ENCODE measurements at places on chromosomes 4 and X.
A peak's percentile ranks its signal among the peaks of the same experiment; 100 is the strongest.

DNA sequence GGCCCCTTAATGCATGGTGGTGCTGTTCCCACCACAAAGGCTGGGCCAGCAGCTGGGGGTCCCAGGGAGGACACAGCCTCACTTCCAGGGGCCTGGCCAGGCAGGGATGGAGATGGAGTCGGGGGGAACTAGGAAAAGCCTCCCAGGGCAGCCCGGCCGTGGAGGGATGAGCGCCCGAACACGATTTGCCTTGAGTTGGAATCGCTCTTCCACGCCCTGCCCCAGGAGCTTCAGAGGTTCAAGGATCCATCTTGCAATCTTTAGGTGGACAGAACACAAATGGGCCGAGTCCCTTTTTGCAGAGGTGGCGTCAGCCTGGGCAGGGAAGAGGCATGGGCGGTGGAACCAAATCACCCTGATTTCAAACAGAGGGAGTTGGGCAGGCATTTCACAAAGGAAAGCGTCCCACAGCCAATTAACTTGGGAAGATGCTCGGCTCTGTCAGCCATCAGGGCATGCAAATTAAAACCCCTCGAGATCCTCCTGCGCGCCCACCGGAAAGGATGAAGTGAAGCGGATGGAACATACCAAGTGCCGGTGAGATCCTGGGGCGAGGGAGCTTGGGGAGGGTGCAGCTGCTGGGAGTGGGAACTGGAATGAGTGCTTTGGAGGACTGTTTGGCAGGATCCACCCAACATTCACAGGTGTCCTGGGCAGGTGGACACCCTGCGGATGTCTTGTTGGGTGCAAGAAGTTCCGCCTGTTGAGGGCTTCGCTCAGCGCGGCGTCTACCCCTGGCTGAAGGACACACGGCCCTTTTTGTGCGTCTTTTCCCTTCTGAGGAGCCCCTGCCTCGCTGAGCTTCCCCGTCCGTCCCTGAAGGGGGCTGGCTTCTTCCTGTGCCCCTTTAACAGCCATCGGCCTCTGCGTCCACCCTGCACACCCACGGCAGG is 75.7 kb downstream of the HTRA3 start:
- no peak for DNase-seq

DNA sequence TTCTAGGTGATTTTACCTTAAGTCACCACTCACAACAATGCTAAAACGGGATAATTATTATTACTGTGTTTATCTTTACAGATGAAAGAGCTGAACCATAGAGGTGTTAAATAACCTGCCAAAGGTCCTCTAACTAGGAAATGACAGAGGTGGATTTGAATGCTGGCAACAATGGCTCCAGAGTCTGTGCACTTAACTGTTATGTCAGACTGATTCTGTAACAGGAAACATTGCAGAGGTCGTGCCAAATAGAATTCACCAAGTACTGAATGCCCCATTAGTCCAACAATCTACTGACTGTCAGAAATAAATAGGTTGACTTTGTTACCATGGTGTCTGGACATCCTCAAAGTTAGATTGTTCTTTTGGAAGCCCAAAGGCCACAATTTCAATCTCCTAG is 20.9 kb upstream of the USP27X start:
- DNase-seq, result no peak

GRCh38 chrX:42119076-42119475 is 195.7 kb upstream of the CASK start:
- peak; percentile 71 for DNase-seq

- no peak for DNase-seq
These were observed 332.3 kb downstream of the ADGRL3 start for GRCh38 chr4:61532336-61533000.

GRCh38 chr4:145178740-145179280 is 1.6 kb downstream of the OTUD4 start:
- no peak for DNase-seq

GRCh38 chr4:76626686-76627465 is 191.8 kb downstream of the SHROOM3 start:
- DNase-seq, result no peak

GRCh38 chrX:72011734-72012133 is 101.1 kb downstream of the NHSL2 start:
- no peak for DNase-seq

GRCh38 chrX:39921838-39922237 is 175.9 kb downstream of the BCOR start:
- DNase-seq, result no peak

GRCh38 chr4:98796991-98797390 is 131.9 kb downstream of the EIF4E start:
- no peak for DNase-seq

GRCh38 chr4:153218961-153219360 is 14.7 kb downstream of the TRIM2 start:
- DNase-seq, result no peak

DNA sequence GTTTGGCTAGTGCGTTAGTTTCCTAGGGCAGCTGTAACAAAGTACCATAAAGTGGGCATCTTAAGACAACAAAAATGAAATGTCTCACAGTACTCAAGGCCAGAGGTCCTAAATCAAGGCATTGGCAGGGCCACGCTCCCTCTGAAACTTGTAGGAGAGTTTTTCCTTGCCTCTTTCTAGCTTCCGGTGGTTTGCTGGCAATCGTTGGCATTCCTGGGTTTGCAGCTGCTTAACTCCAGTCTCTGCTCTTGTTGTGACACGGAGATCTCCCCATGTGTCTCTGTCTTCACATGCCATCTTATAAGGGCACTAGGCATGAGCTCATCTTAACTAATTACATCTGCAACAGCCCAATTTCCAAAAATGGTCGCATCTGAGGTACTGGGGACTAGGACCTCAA is 362.0 kb upstream of the BOD1L1 start:
- DNase-seq, result peak; percentile 87

GRCh38 chr4:61451935-61452334 is 251.8 kb downstream of the ADGRL3 start:
- no peak for DNase-seq

- no peak for DNase-seq
These were observed 1771.7 kb upstream of the PCDH7 start for GRCh38 chr4:28948501-28948900.

- DNase-seq, result peak; percentile 69
These were observed 357.8 kb downstream of the MID1IP1 start for GRCh38 chrX:39158801-39159657.

- no peak for DNase-seq
These were observed 199.7 kb upstream of the MAMLD1 start for GRCh38 chrX:150163221-150163930.

DNA sequence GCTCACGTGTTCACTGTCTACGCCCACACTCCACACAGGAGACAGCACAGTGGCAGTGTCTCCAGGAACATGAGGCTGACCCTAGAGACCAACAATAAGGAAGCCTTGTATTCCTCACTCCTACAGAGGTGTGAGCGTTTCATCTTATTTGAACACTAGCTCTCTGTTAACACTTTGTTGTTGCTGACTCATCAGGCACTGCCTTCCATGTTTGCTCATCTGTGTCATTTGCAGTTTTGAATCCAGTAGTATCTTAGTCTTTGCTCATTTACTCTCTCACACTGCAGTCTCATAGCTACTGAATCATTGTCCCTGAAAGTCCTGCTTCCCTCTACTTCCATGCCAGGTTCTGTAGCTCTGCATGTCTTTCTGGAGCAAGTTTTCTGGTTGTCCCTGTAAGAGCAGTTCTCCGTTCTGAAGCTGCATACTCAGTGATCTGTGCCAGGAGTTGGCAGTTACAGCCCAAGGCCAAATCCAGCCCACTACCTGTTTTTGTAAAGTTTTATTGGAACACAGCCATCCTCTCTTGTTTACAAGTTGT is 80.3 kb upstream of the DCLK2 start:
- peak; percentile 37 for DNase-seq

DNA sequence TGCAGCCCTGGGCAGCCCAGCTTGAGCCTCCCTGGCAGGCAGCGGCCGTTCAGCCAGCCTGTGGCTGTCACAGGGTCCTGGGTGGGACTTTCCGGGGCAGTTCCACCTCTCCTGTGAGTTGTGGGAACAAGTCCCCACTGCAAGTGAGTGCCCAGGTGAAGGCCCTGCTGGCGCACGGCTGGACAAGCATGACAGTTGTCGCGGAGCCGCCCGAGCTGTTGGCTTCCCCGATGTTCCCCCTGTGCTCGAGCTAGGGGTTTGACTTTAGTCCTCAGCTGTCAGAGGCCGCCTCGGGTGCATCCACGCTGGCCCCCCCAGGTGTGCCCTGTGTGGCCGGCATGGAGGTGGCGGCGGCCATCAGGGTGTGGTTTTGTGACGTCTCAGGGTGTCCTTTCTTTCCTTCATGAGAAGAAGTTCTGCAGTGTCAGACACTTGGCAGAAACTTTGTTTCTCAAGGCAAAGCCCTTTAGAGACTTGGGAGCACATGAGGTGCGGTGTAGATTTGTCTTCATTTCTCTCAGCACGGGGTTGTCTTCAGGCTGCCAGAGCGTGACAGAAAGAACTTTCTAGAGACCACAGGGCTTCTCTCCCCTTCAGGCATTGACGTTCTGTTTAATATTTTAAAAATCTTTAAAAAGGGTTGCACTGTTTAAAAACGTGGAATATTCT is 69.4 kb upstream of the HGFAC start:
- no peak for DNase-seq

DNA sequence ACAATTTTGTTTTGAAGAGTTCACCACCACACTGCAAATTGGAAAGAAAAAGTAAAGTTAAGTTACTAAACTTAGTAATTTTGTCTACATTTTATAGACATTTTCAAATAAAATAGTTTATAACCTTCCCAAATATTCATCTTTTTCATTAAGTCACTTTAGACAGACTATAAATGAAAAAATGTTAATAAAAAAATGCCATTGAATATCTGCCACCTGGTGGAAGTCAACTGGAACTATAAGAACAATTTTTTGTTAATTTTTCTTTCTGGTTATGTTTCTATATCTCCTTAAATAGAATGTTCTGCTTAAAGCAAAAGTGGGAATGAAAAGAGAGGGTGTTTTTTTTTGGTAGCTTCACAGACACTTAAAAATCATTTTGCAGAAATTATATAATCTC is 534.4 kb upstream of the PCDH10 start:
- DNase-seq, result peak; percentile 10

DNA sequence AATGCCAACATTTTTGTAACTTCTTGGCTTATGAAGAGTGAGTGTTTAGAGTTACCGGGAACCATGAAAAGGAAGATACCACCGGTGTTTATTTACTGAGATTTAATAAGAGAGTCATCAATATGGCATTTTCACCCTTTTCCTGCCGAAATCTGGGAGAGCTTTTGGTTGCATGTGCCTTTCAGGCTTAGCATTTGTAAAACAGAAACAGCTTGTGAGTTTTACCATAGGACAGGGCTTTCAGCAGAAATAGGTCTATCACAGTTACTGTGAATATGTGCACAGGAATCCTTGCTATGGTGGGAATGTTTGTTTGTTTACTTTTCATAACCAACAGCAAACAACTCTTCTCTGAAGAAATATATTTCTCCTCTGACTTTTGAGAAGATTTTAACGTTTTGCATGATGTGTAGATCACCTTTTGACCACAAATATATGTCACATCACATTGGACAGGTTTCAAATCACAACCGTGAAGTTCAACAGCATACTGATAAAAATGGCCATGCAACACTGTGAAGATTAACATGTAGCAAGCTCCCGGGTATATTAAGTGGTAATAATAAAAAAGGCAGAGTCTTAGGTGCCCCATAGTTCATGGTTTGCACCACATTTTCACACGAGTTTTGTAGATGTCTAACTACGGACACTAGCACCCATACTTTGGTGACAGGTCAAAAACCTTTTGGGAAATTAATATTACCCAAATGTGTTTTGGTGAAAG is 21.3 kb downstream of the ARHGAP24 start:
- DNase-seq, result peak; percentile 62

DNA sequence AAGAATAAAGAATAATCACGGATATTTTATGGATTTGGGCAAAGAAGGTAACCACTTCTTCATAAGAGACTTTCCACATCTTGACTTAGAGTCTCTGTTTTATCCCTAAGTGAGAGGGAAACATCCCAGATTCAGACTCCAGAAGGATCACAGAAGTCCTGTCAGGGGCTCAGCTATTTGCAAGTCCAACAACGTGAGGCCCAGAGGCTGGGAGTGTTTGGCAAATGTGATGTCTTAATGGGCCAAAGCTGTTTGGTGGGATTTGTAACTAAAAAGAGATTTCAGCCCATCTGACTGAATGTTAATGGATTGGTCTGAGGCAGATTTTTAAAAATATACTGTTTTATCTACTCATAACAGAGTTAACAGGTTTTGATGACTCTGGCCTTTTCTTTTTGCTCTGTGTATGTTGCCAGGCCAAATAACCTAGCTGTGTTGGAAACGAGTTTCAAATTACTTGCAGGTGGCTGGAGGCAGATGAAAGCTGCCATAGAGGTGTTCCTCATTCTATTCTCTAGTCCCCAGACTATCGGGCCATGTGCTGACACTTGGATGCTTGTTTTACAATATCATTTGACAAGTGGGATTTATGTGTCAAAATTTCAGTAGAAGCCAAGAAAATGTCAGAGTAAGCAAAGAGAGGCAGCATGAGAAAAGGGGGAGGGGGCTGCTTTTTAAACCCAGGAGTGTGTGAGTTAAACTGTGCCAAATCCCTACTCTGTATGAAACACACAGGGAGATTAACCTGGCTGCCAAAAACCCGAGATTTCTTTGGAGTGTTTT is 330.9 kb downstream of the DCHS2 start:
- DNase-seq, result no peak

DNA sequence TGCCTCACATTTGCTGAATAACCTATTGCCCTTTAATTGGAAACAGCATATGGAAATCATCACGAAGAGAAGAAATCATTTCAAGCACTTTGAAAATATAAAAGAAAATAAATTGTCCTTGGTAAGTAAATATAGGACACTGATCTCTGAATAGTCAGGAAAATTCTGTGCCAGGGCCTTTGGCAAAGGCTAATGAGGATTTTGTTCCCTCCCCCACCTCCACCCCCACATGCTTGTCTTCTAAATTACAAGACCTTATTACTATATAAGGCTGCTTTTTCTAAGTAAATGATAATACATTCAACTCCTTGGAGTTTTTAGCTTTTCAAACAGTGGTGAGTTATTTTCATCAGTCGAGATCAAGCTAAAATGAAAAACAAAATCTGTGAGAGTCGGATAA is 15.8 kb downstream of the SYNPO2 start:
- DNase-seq, result no peak

GRCh38 chrX:54721424-54721823 is 76.6 kb downstream of the ITIH6 start:
- no peak for DNase-seq

DNA sequence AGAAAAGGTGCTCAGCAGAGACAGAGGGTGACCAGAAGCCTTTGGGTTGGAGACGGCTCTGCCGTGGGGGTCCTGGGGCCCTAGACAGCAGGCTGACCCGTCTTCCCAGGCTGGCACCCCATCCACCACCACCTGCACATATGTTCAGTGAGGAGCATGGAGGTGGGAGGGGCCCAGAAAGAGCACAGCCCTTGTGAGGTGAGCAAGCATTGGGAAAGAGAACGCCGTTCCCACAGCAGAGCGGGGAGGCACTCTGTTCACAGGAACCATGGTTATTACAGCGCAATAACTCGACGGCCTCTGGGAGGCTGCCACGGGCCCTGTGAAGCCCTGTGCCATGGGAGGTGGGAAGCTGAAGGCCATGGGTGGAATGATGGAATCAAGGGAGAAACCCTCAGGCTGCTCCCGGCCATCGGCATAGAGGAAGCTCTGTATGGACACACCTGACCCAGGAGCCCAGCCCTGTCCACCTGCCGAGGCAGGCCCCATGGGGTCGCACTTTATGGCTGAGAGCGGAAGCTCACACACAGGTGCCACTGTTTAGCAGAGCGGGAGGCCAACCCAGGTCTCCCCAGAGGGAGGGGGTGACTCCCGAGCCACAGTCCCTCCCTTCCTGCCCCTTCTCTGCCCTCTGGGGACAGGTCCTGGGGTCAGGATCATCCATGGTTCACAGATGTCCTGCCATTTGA is 93.5 kb upstream of the AFAP1 start:
- DNase-seq, result no peak

GRCh38 chr4:8437281-8437680 is 3.2 kb downstream of the ACOX3 start:
- no peak for DNase-seq
